H7 (cell line): ENCODE measurements at places on chromosomes 2 and 18. TPM values are rescaled to one million over a fixed set of nuclear protein-coding genes. Genes with fewer than 3 reads are reported as not detected.

GRCh38 chr2:144943986-144944385 is 424.1 kb upstream of the ZEB2 start:
- DNase-seq: no peak

- DNase-seq: no peak
Observed at GRCh38 chr18:26869640-26870039, 4.1 kb upstream of the AQP4 start.

The TRABD2A gene
- total RNA-seq: 4.2 and 7.6 TPM in 2 replicates

The GPR75 gene
- 0.45 and 0.81 TPM in 2 replicates for total RNA-seq

GRCh38 chr2:241870611-241871537 is 1.3 kb downstream of the RTP5 start:
- peak; percentile 75 for DNase-seq

- peak; percentile 59 for DNase-seq
Observed at GRCh38 chr2:227939271-227940027, 68.0 kb downstream of the DAW1 start.

The C1GALT1C1L gene
- not detected in 2 replicates for total RNA-seq

DNA sequence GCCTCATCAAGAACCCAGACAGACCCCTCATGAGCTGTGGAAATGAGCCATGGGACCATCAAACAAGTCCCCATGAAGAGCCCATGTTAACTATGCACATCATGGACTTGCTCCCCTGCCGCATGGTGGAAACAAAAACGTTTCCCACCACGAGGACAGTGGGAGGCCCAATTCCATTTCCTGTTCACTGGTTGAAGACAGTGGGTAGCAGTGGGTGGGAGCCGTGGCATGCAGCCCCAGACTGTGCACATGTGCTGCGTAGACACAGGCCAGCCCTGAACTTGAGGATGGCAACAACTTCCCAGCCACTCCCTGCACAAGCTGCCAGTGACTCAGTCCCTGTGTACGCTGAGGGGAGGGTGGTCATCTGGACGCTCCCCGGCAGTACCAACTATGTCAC is 108.4 kb upstream of the LMAN1 start:
- DNase-seq: no peak

- peak; percentile 21 for DNase-seq
Observed at GRCh38 chr2:8578335-8579244, 103.3 kb upstream of the ID2 start.

- DNase-seq: peak; percentile 8
Observed at GRCh38 chr2:139260052-139260430, 479.9 kb upstream of the NXPH2 start.

The SCN2A gene
- total RNA-seq: under 0.01 TPM in 1 of 2 replicates, not detected in the other

DNA sequence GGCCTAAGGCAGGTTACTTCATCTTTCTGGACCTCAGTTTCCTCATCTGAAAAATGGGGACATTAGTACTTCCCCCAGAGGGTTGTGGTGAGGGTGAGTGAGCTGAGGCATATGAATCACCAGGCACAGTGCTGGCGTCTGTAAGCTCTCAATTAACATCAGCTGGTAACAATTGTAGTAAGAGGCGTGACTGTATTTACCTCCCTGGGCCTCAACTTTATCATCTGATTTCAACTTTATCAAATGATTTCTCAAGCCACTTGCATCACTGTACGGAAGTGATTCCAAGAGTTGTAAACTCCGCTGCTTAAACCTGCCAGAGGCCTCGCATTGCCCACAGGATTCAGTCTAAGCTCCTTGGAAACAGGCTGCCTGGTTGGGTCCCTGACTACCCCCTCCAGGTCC is 53.6 kb upstream of the PKDCC start:
- no peak for DNase-seq

GRCh38 chr2:8535469-8535795 is 146.4 kb upstream of the ID2 start:
- no peak for DNase-seq

DNA sequence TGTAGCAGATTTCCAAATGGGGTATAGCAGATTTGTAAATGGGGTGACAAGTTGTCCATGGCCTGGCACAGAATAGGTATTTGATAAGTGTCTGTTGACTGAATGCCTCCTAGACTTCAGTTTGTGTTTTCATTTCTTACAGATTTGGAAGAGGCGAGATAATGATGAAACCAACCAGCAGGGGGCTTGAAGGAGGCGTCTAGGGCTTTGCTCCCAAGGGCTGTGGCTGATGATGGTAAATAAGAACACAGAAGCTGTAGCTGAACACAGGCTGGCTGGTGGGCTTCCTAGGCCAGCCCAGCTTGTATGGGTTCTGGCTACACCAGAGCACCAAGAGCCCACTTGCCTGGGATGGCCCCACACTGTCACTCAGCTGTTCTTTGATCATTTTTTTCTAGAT is 19.4 kb downstream of the SFTPB start:
- DNase-seq: peak; percentile 40

The PELI1 gene
- 37.3 and 50.6 TPM in 2 replicates for total RNA-seq

The MOCOS gene
- 1.7 and 2.4 TPM in 2 replicates for total RNA-seq

DNA sequence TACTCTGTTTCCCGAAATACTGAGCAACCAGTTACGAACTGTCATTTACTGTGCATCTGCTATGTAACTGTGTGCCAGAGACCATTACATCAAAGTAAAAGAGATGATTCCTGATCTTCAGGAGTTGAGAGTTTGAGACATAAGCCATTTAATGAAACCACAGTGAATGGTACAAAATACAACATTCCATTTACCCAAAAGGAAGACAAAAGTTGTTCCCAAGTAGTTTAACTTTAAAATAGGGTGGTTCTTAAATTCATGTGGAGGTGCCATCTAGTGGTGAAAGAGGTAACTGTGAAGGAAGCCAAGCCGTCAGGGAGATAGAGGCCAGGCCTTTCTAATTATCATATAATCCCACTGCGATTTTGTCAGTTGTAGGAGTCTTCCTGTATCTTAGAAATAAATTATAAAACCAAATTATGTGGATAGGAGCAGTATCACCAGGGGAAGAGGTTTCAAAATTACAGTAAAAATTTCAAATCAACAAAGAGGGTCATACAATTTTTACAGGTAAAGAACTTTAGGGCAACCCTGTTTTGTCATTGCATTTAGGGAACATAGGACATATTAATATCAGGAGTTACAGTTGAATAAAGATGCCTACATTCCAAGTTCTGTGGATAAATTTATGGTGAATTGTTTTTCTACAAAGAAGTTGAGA is 67.7 kb downstream of the EPAS1 start:
- peak; percentile 79 for DNase-seq

The EGR4 gene
- total RNA-seq: 0.04 TPM in 1 of 2 replicates, not detected in the other

GRCh38 chr2:79620679-79621078 is 107.8 kb downstream of the CTNNA2 start:
- no peak for DNase-seq

DNA sequence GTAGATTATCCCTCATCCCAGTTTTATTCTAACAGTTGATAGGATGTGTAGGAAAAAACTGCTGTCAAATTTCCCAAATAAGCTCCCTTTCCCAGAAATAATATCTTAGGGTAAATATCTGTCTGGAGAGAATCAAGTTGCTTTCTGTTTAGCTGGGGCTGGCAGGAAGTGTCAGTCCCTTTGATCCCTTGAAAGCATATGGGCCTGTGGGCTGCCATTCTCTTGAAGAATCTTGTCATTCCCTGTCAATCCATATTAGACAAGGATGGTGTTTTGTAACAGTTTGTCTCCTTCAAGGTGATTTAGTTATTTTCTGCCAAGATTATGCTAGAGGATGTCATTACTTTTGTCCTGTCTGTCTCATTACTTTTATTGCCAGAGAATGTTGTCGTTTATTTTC is 37.1 kb upstream of the UBE2E3 start:
- no peak for DNase-seq

DNA sequence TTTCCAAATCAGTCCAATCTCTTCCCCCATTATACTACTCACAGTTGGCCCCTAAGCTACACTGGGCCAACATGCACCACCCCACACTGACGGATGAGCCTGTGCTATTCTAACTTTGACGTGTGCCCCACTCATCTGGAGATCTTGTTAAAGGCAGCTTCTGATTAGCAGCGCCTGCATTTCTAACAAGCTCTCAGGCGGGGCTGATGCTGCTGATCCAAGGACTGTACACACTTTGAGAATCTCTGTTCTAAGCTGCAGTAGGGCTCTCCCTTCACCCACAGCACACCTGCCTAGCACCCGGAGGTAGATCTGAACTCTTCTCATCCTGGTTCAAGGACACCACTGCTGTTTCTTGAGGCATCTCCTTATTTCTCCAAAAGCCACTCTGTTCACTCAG is 200.7 kb downstream of the SLC4A3 start:
- DNase-seq: no peak

GRCh38 chr2:236744281-236744705 is 174.7 kb downstream of the ACKR3 start:
- DNase-seq: no peak

GRCh38 chr18:22545066-22545760 is 127.5 kb upstream of the CTAGE1 start:
- DNase-seq: no peak

DNA sequence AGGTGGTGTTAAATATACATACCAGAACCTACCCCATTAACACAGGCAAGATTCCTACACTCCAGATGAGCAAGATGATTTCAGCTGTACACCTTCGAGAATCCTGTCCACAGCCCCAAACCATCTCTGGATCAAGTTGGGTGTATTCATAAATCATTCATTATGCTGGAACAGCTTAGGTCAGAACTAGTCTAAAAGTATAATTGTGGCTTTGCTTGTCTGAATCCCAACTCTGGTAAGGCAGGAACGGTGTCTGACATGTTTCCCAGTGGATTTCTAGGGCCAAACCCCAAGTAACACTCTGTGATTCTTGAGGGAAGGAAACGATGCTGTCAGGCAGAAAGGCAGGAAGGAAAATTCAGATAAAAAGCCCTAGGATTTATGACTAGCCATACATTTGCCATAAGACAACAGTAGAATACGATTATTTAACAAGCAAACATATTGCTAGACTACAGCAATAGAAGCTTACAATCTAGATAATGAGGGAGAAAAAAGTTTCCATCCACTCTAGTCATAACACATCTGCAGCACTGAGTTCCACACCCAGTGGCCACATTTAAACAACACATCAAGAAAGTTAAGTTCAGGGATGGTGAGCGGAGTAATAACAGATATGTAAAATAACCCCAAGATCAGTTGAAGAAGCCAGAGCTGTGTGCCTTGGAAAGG is 444.8 kb downstream of the RND3 start:
- DNase-seq: no peak

GRCh38 chr2:71620116-71620515 is 166.8 kb downstream of the DYSF start:
- DNase-seq: no peak

The CCDC142 gene
- total RNA-seq: 9.8 and 12.0 TPM in 2 replicates

DNA sequence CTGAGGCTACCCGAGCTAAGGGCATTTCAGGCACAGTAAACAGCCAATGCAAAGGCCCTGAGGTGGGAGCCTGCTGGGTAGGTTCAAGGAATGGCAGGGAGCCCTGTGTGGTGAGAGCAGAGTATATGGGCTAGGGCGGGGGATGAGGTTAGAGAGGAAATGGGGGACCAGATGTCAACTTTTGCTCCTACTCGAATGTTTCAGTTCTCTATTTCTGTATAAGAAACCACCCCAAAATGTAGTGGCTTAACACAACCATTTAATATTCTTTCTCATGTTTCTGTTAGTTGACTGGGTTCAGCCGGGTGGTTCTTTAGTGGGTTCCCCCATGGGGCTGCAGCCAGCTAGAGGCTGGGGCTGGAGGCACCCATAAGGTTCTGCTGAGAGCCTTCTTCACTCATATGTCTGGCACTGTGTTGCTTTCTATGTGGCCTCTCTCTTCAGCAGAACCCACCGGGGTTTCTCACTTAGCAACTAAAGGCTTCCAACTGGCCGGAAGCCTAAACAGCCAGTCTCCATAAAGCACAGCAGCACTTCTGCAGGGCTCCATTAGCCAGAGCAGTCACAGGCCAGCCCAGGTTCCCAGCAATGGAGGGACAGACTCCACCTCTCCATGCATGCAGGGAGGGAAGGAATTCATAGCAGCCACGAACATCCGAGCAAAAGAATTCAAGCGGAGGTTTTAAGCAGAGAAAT is 5.6 kb upstream of the ATOH8 start:
- no peak for DNase-seq

DNA sequence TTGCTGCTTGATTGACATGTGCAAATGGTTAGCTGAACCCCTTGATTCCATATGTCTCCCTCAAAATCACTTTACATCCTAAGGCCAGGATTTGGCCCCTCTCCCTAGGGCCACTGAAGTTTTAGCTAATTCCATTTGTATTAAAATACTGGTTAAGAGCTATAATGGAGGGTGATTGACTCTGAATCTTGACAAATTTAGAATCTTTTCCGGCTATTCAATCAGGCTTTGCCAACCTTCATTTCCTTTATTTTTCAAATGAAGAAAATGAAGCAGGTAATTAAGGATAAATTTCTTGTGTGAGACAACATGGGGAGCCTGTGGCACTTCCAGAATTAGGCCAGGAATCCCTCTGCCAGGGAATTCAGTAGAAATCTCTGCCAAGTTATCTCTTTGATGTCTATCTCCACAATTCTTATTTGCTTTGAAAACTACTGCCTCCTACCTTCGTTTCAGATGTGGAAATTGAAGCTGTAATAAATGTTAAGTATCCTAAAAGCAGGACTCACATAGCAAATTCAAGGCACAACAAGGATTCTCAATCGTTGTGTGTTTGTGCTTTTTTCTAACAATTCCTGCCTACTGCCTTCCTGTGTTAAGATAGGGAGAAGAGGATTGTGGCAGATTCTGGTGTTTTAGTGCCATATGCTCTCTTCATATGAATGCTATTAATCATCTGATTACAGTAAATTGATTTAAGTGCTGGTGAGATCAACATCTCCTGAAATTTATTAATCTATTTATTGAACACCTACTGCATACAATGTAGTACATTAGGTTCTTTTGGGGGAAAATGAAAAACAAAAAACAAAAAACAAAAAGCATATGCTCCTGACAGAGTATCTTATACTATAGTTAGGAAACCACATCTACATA is 47.8 kb upstream of the MAP4K3 start:
- DNase-seq: no peak

GRCh38 chr18:74505776-74506175 is 9.6 kb downstream of the CNDP2 start:
- DNase-seq: peak; percentile 30

The PLEK gene
- total RNA-seq: not detected in 2 replicates

GRCh38 chr2:240972636-240973521 is 25.5 kb upstream of the SNED1 start:
- DNase-seq: no peak

The ERFE gene
- 8.8 and 11.2 TPM in 2 replicates for total RNA-seq

The SP9 gene
- total RNA-seq: 0.10 and 0.15 TPM in 2 replicates

The PTPN4 gene
- 39.4 and 41.6 TPM in 2 replicates for total RNA-seq

GRCh38 chr2:158825021-158825420 is 29.9 kb downstream of the DAPL1 start:
- no peak for DNase-seq

DNA sequence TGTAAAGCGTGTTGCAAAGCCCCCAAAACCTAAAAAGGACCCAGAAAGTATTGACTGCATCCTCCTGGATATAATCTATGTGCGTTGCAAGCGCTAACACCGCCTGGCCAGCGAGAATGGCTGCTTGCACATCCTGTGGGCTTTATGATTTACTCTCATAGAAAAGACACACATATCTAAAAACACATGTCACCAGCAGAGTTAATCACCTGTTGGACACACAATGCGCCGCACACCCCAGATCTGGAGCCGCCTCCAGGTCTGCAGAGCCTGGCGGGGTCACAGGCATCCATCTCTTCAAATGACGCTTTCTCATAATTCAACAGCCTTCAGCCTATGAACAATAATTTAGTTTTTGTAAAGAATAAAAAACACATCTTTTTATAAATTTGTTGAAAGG is 186.5 kb downstream of the RTP5 start:
- no peak for DNase-seq
